Fibroblast of skin of back (primary cell): ENCODE measurements at places on chromosomes 2 and 18.

GRCh38 chr2:202072737-202073401 is at the start of gene KIAA2012:
Gene KIAA2012, plus strand, starts transcription at chr2:202073255. Its CDS starts 373 bp downstream, at chr2:202073628.
- no peak for DNase-seq

GRCh38 chr2:203887677-203888076 is 20.1 kb downstream of the CTLA4 start:
- DNase-seq: no peak

- DNase-seq: no peak
Observed at GRCh38 chr2:114032705-114033104, 142.8 kb downstream of the ACTR3 start.

DNA sequence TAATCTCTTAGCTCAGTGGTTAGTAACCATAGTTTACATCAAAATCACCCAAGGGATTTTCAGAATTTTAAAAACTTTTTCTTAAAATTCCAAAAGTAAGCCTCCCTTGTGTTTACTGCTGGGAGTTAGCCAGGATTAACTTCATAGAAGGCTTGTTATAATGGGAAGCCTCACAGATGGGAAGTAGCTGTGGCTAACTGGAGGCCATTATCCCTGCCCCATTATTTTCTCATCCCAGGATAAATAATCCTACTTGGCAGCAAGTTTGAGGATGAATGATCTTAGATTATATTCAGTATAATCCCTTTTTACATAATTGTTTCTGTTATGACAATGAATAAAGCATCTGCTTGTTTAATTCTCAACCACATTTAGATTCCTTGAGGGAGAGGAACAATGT is 25.5 kb downstream of the PLEK start:
- DNase-seq: no peak

DNA sequence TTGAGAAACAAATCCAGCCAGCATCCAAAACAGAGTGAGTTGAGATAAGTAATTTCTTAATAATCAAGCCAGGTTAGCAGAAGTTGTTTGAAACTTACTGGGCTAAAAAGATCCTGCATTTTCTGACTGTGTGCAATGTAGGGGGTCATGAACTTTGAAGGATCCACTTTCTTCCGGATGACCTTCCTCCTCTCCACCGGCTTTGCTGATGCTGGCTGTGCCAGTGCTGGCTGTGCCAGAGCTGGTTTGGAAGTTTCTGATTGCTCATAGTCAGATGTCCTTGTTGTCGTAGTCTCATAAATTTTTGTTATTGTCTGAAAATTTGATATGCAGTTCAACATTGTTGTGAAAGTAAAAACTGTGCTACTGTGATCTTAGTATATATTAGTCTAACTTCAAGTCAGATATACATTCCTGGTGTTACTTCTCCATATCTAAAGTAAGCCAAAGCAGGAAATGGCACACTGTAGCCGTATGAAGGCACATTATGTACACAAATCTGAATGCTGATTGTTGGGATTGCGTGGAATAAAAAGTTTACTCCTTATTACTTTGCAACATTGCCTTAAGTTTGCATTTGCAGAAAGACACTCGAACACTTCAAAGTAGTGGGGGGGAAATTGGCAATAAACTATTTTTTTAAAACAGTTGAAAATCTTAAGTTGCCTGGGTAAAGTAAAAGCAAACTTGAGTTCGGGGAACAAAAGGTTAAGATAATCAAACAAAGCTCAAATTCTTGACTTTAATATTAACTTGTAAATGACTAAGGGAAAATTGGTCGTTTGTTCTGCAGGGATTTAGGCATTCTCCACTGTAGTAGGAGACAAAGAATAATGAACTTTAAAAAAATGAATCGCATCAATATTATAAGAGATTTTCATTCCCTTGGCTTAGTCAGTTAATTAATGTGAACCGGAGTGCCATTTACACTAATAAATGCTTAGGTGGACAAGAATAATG is 6.4 kb downstream of the NEB start:
- no peak for DNase-seq

DNA sequence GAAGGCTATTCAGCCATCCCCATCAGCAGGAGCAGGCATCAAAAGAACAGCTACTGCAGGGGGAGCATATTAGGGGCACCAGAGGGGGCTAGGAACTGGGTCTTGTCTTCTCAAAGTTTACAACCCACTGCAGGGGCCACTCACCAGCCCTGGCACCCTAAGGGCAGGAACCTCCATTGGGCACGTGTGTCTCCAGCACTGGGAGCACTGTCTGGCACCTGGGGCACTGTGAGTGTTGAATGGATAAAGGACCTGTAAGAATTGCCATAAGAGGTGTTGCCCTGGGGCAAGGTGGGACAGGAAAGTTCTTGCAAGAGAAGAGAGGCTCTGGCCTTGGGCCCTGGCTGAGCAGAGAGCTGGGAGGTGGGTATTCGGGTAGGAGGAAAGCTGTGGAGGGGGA is 1.4 kb upstream of the STEAP3 start:
- no peak for DNase-seq

GRCh38 chr2:37925063-37925897 is at the start of gene RMDN2:
Gene RMDN2, plus strand, starts transcription at chr2:37925287. Its CDS starts 3,991 bp downstream, at chr2:37929278.
- peak; percentile 88 for DNase-seq

DNA sequence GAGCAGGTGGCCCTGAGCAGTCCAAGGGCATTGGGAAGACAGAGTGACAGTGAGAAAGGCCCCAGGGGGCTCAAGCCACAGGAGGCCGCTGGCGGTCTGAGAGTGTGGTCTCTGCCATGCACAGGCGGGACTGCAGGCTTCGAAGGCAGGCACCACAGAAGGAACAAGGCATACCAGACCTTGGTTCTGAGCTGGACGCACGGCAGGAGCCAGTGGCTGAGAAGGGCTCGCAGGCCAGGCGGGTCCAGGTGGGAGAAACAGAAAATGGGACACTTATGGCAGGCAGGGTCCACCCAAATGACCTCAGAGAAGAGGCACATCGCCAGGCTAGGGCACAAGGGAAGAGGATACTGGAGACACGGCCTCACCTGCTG is 14.9 kb downstream of the HJURP start:
- DNase-seq: no peak

DNA sequence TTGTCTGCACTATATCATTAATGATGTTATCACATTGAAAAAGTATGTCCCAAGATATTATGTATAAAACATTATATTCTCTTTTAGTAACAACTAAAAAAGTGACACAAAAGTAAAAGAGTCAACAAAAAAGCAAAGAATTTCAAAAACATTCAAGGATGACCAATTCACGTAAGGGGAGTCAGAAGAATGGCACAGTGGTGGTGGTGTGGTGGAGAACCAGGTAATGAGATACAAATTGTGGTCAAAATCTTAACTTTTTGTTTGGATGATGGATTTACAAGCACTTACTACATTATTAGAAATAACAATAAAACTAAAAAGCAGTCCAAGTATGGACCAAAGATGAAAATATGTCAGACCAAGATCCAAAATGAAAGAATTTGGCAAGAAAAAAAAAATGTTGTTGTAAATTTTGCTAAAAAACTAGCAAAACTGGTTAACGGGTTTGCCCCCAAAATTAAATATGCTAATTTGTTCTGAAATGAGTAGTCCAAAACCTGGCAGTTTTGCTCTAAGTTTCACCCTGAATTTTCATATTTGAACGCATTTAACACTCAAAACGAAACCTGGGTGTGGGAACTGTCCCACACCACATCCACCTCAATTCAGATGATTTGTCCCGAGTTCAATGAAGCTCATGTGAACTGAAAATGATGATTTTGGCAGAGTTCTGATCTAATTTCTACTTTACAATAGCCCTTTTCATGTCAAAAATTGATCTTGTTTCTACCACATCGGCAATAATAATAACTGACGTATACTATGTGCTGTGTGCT is 135.8 kb downstream of the IKZF2 start:
- no peak for DNase-seq

GRCh38 chr2:82591718-82592117 is 1867.4 kb downstream of the SUCLG1 start:
- no peak for DNase-seq

DNA sequence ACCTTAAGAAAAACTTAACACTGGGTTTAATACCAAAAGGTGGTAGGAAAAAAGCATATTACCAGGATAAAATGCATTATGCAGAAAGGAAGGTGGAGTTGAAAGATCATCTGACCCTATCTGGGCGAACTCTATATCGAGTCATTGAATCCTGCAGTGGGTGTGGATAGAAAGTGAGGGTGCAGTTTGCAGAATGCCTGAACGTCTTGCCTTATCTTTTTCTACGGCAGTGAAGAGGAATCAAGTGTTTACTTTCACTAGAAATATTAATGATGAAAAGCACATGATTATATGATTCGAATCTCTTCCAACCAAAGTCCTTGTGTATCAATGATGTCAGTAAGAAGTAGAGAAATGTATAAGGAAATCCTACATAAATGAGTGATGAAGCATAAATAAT is 4.3 kb upstream of the CAVIN2 start:
- no peak for DNase-seq

GRCh38 chr18:38909972-38910371 is 1344.4 kb upstream of the CELF4 start:
- DNase-seq: no peak

- DNase-seq: no peak
Observed at GRCh38 chr2:218889937-218890336, 9.3 kb downstream of the WNT10A start.

- DNase-seq: no peak
Observed at GRCh38 chr2:6310256-6311215, 555.2 kb downstream of the CMPK2 start.

- DNase-seq: no peak
Observed at GRCh38 chr2:163541495-163541894, 194.3 kb downstream of the FIGN start.

GRCh38 chr18:48724442-48724841 is 185.6 kb downstream of the CTIF start:
- no peak for DNase-seq
